Eye (tissue), 1 donor: ENCODE measurements at places on chromosomes 6 and 20.

- DNase-seq = no peak
These were observed 25.5 kb downstream of the RNF144B start for GRCh38 chr6:18412644-18413043.

DNA sequence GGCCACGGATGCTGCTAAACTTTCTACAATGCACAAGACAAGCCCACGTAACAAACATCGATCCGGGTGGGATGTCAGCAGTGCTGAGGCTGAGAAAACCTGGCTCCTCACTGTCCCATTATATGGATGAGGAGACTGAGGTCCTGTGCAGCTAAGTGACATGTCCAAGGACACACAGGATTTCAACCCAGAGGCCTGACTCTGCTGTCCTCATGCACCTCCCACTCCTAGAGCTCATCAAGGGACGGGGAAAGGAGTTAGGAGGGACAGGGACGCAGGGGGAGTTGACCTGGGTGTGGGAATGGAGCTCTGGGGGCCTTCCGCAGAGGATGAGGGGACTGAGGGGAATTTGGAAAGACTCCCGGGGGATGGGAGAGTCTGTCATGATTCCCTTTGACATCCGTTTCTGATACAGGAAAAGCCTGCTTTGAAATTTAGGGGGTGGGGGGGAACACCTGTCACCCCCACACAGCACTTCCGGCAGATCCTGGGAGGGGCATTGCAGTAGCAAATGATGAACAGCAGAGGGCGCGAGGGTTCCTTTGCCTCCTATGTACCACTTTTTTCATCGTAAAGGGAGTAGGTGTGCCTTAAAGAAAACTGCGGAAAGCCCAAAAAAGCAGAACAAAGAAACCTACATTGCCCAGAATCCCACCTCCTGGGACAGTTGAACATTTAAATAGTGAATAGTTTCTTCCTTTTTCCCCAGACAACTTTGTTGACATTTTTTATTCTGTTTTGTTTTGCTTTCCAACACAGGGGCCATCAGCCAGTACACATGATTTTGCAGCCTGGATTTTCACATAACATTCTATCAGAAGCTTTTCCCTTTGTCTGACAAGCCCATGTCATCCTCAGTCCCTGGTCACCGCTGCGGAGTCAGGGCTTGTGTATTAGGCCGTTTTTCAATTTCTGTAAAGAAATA, 48.6 kb downstream of the SLC2A10 start:
- peak; percentile 90 for DNase-seq

DNA sequence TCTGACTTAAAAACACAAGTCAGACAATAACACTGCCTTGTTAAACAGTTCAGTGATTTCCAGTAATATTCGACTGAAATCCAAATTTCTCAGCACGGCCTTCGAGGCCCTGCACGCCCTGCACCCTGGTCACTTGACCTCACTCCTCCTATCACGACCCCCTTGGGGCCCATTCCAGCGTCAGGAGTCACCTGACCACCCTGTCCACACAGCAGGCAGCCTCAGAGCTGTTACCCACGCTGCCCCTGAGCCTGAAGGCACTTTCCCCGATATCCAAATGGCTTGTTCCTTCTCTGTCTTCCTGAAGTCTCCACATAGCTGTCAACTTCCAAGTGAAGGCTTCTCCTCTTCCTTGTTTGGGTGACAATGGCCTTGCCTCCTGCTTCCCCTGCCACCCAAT, 33.1 kb upstream of the SMOC2 start:
- no peak for DNase-seq

DNA sequence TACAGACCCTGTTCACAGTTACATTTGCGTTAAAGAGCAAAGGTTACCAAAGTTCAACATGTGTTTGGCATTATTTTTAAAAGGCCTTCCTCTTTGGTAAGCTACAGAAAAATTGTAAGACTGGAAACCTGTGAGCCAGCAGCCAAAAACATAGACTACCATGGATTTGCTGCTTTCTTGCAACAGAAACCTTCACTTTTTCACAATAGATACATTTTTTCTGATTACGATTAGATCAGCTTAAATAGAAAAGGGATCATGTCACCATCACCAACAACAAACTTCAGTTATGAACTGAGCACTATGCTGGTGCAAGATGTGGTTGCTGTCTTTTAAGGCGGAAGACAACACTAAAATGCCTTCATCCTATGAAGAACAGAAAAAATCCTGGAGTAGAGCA, 112.3 kb upstream of the MARCKS start:
- no peak for DNase-seq

GRCh38 chr6:43742931-43743632, 26.9 kb upstream of the VEGFA start:
- DNase-seq = no peak

DNA sequence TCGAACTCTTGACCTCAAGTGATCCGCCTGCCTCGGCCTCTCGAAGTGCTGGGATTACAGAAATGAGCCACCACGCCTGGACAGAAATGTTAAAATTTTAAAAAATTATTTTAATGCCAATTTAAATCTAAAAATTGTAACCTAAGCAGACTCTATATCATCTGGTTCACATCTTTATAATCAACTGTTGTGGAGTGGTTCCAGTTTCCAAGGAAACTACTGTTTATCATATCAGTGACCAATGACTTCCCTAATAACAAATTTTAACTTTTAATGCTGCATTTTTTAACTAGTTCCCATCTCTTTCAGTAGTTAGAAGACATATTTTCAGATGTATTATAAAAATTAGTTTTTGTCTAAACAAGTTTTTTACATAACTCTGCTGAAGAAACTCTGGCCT, 5.2 kb upstream of the BTN3A2 start:
- DNase-seq = no peak

GRCh38 chr6:130913120-130913519, 85.9 kb downstream of the SMLR1 start:
- DNase-seq = no peak

GRCh38 chr6:124949706-124950105, 12.5 kb upstream of the RNF217 start:
- DNase-seq = no peak

DNA sequence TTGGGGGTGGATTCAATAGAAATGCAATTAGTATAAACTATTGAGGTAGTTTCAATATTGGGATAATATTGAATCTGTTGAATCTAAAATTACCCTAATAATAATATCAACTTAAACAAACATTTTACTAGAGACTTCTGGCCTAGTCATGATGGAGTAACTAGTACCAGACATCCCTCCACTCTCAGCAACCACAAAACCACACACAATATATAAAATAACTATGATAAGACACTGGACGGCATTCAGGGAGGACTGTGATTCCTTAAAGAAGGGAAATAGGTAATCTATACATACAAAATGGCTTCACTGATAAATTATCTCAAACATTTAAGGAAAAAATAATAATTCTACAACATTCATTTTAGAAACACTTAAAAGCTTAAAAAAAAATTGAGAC, 38.9 kb upstream of the TMEM14A start:
- DNase-seq = no peak

GRCh38 chr6:127725821-127726220, 148.8 kb downstream of the C6orf58 start:
- DNase-seq = no peak

DNA sequence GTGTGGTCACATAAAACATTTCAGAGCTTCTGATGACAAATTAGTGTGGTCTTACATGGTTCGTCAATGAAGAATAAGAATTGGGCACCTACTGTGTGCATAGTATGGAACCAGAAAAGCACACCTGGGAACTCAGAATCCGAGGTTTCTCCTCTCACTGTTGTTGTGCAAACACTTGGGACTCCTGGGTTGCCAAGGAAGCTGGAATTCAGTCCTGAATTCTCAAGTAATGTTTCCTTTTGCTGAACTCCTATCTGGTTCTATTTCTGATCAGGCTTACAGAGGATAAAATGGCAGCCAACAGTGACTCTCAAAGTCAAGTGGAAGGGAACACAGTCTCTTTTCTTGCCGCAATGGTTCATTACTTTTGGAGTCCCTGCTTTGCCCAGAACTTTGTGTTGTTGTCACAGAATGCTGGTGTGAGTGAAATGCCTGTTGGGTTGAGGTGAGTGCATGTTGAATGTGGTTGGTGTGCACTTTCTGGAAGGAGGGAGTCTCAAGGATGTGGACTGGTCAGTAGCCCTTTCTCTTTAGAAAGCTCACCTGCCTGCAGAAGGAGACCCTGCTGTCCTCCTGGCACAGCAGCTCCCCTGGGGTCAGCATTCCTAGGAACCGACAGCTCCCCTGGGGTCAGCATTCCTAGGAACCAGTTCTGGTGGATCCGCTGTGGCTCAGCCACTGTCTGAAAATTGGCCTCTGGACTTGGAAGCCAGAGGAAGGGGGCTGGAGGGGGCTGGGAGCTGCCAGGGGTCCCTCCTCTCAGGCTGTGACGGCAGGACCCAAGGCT, 1.4 kb downstream of the UNC93A start:
- DNase-seq = no peak

GRCh38 chr20:21389368-21389767, 8.0 kb downstream of the NKX2-4 start:
- DNase-seq = no peak

DNA sequence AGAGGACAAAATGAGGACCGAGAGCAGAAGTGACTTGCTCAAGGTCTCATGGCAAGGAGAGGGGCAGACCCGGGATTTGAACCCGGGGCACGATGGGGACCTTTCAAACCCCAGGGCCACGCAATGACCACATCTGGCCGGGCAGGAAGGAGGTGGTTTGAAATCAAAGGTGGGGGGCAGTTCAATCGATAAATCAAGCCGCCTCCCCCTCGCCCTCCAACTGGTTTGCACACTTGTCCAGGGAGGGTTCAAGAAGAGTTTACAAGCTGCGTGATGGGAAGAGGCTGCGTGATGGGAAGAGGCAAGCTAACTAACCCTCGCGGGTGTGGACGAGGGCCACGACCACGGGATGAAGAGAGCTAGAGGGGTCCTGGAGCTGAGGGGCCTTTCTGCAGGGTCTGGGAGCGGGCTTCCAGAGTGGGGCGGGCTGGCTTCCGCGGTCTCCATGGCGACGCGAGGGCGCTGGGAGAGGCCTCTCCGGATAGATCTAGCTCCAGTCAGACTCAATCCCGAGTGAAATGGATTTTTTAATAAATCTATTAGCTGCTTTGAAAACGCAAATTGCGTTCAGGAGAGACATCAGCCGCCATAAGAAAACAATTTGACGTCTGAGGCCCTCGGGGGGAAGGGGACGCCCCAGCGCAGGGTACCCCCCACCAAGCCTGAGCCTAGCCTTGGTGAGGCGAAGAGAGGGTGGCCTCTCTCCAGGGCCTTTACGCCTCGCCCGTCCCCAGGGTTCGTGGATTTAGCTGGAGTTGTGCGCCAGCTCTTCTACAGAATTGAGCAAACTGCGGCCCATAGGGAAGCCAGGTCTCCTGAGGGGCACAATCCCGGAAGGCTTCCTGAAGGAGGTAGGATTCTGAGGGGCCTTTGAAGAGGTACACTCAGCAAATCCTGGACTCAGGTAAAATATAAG, 143.9 kb downstream of the GRM4 start:
- peak; percentile 44 for DNase-seq

DNA sequence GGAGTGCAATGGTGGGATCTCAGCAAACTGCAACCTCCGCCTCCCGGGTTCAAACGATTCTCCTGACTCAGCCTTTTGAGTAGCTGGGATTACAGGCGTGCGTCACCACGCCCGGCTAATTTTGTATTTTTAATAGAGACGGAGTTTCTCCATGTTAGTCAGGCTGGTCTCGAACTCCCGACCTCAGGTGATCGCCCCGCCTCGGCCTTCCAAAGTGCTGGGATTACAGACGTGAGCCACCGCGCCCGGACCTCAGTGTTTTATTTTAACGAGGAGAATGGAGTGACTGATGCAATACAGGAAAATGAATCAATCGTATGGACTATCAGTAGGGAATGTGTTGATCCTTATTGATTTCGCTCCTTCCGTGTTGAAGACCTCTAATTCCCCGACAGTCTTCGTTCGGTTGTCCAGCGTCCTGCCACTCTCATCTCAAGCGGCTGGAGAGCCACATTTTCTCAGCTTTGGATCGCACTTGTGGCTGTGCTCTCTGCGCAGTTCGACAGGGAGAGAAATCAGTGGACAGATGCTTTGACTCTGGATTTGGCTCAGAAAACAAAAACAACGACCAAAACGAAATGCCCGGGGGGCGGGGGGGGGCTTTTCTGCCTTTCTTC, 166.2 kb downstream of the TRIM27 start:
- no peak for DNase-seq

DNA sequence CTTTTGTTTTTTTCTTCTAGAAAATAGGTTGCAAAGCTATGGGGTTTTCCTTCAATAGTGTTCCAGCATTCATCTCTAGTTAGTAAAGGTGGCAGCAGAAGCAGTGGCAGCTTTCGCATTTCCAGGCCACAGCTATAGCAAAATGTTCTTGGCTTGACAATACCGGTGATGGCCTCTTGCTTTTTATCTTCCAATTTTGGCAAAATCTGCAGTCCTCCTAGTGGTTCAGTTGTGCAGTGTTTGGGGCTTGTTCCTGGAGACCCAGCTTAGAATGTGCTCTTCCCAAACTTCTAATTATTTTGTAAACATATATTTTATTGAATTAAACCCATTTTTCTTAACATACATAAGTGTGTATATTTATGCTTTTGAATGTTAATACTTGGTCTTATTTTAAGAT, 370.6 kb upstream of the MAN1A1 start:
- DNase-seq = no peak

DNA sequence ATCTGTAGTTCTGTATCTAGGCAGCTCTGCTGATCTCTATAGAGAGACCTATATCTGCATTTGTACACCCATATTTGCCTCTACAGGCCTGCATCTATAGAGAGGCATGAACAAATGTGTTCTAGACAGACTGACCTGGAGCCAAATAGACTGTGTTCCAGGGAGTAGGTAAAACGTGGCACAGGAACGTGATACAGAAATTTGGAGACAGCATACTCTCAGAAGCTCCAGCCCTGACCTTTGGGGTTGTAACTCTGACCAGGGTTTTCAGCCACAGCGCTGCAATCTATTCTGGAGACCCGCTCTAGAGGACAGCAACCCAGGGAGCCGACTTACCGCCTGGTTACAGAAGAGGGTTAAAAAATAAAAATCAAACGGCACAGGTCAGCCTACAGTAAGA, 983 bp downstream of the RBBP9 start:
- DNase-seq = no peak

GRCh38 chr6:10351791-10352190, 63.1 kb downstream of the TFAP2A start:
- no peak for DNase-seq

DNA sequence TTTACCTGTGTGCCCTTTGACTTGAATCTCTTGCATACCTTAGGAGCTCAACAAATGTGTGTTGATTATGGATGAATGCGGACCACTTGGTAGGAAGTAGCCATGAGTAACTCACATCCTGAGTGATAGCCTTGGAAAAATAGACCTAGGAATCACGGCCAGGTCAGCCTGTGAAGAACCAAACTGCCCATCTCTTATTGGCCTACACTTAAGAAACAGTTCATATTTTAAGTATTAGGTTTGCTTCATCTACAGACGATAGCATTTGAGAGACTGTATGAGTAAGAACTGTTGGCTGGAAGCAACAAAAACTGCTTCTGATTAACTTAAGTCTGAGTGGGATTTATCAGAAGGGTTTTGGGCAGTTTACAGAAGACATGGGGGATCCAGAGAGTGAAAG, 320.1 kb upstream of the PRND start:
- no peak for DNase-seq

DNA sequence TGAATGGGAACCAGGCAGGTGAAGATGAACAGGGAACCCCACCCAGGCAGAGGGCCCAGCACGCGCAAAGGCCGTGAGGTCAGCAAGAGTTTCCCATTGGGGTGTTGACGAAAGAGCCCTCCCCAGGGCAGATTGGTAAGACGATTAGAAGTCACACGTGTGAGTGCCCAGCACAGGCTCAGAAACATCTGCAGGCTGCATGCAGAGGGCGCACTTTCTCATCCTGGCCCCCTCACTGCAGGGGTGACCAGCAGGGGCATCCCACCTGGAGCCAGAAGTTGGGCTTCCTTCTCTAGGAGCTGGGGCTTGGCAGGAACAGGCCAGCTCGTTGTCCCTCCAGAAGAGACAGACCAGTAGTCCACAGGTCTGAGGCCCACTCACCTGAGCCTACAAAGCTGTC, 38.4 kb downstream of the VSTM2L start:
- DNase-seq = no peak
